T1000 (cell line): ENCODE measurements at places on chromosomes 5 and 9.

DNA sequence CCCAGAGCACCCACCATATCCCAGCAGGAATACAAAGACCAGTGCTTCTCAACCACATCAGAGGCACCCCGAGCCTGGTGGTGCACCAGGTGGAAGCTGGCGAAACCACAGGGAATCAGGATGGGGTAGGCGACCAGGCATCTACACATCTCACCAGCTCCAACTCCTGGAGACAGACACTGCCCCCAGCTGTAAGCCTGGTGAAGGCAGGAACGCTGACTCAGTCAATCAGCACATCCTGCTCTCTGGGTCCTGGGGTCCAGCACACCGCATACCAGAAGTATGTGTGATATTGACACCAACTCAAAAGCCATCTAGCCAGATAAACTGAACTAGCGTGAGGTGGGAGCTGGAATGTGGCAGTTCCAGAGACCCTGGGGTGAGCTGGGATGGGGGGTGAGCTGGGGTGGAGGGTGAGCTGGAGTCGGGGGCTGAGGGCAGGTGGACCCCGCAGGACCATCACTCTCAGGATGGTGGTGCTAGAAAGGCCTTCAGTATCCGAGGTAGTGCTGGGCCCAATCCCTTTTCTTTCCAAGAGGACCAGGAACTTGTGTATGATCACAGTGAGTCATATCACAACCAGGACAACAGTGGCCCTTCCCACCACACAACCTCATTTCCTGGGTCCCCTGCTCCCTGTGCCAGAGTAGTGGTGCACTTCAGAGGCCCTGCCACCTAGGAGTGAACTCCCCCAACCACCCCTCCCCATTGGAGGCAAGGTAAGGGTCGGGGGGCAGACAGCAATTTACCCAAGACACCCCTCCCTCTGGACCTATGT is 2.5 kb downstream of the DBN1 start:
- no peak for DNase-seq

GRCh38 chr9:126623667-126624478 is 10.1 kb downstream of the LMX1B start:
- no peak for DNase-seq

- DNase-seq = no peak
Measured at GRCh38 chr9:95854386-95855020, 21.0 kb upstream of the ERCC6L2 start.

DNA sequence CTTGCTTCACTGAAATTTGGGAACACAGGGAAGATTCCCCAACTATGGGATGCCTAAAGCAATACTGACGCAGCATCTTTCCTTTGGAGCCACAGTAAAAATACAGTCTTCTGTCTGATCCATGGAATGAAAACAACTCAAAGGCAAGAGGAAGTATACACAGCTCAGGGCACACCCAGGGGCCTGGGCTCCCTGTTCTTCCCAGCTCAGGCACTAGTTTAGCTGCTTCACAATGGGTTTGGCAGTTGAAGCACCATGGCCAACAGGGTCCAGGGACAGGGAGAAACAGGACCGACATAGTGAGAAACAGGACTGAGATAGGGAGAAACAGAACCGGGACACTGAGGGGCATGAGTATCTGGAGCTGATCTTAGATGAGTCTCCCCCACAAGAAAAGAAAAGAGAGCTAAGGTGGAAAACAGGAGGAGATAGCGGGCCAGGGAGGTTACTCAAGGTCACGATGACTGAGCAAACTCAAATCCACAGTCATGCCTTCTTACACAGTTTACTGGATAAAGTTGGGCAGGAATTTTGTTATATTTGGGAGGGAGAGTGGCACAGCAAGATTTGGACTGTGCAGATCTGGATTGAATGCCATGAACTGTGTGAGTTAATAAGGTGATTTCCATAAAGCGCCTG is 198.8 kb downstream of the SMARCA2 start:
- DNase-seq = no peak

GRCh38 chr9:121619545-121620324 is 31.7 kb upstream of the DAB2IP start:
- DNase-seq = no peak

- no peak for DNase-seq
Measured at GRCh38 chr5:121296356-121296755, 555.3 kb upstream of the FTMT start.
